ENCODE measurements at places on chromosomes 3 and 15. TPM values are rescaled to one million over a fixed set of nuclear protein-coding genes. Genes with fewer than 3 reads are reported as not detected.

Gene NEK10
- total RNA-seq: 0.98 TPM

Gene TLR9
- 0.42 TPM for total RNA-seq

GRCh38 chr3:49359623-49360022 is 1.5 kb upstream of the GPX1 start:
- DNase-seq: no peak

Gene CPNE4
- 0.46 TPM for total RNA-seq

GRCh38 chr3:71910108-71910507 is 125.2 kb upstream of the PROK2 start:
- DNase-seq: no peak

DNA sequence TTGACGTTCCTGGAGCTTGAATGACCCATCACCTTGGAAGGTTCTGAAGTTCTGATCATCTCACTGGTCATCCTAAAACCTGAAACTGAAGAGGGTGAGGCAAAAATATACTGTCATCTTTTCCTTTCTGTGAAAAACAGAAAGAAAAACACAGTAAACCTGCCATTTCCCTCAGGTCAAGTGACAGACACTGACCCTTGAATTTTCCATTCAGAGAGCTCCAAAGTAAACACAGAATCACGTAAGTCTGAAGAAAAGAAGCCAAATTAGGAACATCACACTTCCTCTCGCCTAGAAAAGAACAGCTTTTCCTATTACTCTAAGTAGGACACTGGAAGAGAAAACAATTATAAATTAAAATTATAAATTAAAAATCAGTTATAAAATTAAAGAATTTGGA is 78.7 kb upstream of the TGFBR2 start:
- no peak for DNase-seq

GRCh38 chr3:9986230-9986725 is 363 bp downstream of the EMC3 start:
- peak; percentile 36 for DNase-seq

- DNase-seq: no peak
Measured at GRCh38 chr15:79572691-79573404, 140.7 kb downstream of the MINAR1 start.

DNA sequence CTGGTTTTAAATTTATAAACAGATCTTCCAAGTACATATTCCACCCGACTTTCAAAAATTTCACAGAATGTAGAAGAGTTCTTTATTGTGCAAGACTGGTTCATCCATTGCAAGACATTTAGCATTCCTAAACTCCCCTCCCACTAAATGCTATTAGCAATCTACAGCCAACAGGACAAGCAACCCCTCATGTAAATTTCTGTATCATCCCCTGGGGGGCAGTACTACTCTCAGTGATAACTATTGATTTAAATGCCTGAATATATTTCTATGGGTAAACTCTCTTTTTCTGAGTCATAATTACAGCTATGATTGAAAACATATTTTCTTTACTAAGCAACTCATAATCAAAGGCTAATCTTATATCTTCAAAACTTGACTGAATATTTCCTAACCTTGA is 10.7 kb upstream of the SLC15A2 start:
- no peak for DNase-seq

- DNase-seq: no peak
Measured at GRCh38 chr3:198025644-198026043, 65.6 kb downstream of the LMLN start.

Gene IL17RD
- 2.7 TPM for total RNA-seq

- no peak for DNase-seq
Measured at GRCh38 chr3:41169023-41169422, 30.3 kb upstream of the CTNNB1 start.

GRCh38 chr15:83446904-83447709 is at the start of gene SH3GL3:
Gene SH3GL3, plus strand, starts transcription at chr15:83447341. Its CDS starts 193 bp downstream, at chr15:83447534.
- DNase-seq: peak; percentile 62

DNA sequence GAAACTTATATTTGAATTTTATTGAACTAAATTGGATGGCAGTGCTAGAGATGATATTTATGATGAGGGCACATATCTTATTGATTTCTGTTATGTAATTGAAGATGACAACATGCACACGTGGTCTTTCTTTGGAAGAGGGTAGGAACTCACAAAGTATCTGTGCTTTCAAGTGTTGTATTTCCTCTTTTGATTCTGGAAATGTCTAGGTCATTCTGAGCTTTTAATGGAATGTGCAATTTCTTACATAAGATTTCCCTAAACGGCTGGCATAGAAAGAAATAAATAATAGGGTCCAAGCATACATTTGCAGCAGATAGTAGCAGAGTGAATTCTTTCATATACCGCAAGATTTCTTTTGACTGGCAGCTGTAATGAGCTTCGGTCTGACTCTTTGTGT is 10.1 kb upstream of the GPR171 start:
- no peak for DNase-seq

Gene AADACL2
- 0.11 TPM for total RNA-seq

DNA sequence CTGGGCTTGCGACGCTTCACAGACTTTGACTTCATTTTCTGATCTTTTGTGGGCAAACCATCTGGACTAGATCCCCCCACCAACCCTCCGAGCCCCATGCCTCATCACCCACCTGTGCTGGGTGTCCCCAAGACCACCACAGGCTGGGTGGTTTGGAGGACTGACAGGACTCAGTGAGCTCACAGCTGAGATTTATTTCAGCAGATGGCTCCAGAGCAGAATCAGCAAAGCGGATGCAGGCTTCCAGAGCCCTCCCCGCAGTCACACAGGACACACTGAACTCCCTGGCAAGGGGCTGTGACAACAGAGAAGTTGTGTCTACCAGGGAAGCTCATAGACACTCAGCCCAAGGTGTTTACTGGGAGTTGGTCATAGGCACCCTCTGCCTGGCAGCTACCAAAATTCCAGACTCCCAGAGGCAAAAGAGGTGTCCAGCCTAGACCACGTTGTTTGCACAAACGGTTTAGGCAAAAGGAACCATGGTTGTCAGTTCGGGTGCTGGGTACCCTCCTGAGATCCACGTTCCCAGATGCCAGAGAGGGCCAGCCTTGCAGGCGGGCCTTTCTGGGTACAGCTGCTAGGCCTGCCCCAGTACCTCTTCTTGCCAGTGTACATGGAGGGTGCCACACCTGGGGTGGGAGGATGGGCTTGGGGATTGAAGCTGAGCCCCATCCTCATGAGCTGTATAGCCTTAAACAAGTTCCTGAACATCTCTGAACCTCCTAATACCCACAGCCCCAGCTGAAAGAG is 170.3 kb downstream of the NSMCE3 start:
- no peak for DNase-seq

- DNase-seq: no peak
Measured at GRCh38 chr15:26449291-26449690, 323.6 kb downstream of the GABRB3 start.

DNA sequence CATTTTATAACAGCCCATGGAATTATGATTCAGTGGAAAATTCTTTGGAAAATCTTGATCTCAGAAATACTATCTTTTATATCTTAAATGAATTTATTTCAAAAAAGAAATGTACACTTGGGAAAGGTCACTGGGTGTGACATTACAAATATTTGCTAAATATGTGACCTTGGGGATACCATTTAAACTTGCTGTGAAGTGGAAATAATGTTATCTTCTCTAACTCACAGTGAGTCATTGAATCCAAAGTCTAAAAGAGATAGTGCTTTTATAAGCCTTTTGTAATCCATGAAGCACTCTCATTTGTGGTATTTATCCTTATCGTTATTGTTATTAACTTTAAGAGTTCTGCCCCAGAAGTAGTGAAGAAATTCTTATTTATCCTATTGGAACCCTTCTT is 289.8 kb upstream of the SEMA6D start:
- DNase-seq: no peak

Gene MUC13
- total RNA-seq: 1,021 TPM

GRCh38 chr3:21835264-21835663 is 84.3 kb upstream of the ZNF385D start:
- DNase-seq: no peak

Gene SLC9C1
- total RNA-seq: 0.45 TPM

DNA sequence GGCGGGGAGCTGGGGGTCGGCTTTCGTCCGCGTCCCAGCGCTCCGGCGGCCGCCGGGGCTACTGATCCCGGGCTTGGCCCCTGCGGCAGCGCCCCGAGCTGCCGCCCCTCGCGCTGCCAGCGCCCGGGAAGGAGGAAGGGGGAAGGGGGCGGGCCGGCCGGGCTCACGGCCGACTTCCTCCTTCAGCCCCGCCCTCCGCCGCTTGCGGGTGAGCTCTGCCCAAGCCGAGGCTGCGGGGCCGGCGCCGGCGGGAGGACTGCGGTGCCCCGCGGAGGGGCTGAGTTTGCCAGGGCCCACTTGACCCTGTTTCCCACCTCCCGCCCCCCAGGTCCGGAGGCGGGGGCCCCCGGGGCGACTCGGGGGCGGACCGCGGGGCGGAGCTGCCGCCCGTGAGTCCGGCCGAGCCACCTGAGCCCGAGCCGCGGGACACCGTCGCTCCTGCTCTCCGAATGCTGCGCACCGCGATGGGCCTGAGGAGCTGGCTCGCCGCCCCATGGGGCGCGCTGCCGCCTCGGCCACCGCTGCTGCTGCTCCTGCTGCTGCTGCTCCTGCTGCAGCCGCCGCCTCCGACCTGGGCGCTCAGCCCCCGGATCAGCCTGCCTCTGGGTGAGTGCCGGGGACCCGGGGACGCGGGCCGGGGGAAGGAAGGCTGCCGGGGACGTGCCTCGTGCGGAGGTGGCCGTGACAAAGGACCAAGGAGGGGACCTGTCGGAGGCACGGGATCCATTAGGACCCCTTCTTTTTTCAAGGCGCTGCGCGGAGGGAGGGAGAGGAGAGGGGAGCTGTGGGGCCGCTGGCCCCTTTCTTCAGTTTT is at the start of gene SEMA4B:
TSS of gene SEMA4B (plus strand) at position 201 of the 814 bp plus-strand sequence. CDS start at position 450, 249 bp downstream.
- peak; percentile 75 for DNase-seq

GRCh38 chr3:134018850-134019249 is 10.9 kb downstream of the SLCO2A1 start:
- DNase-seq: no peak

DNA sequence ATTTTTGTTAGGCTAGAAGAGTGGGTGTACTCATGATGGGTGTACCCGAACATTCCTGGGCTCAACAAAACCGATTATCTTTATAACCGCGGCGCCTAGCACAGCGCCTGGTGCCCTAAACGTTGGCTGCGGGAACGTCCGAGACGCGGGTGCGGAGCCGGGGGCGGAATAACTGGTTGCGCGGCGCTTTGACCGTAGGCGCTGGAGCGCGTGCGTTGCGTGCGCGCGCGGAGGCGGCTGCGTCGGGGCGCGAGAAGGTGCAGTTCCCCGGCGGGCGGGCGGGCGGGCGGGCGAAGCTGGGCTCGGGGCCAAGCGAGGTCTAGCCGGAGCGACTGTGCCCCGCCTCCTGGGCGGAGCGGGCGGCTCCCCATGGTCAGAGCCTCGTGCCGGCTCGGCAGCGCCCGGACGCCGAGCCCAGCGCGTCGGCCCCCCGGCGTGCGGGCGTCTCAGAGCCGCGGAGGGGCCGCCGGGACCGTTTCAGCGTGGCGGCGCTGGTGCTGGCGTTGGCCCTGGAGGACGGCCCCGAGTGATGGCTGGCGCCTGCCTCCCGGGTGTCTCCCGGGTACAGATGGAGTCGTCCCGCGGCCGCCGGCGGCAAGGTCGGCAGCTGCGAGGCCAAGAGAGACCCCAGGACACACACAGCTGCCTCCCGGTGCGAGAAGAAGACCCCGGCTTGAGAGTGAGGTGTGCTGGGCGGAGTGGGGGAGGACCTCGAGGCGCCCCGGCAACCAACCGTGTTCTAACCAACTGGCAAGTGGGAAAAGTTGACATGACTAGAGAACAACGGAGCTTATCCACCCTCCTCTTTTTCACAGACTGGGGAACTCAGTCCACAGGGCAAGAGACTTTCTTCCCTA is at the start of gene PLAAT1:
TSS of gene PLAAT1 (plus strand) at position 373 of the 857 bp plus-strand sequence. CDS start 14,429 bp downstream, outside the sequence.
- peak; percentile 71 for DNase-seq

- no peak for DNase-seq
Measured at GRCh38 chr3:174325834-174326700, 533.1 kb upstream of the NAALADL2 start.

DNA sequence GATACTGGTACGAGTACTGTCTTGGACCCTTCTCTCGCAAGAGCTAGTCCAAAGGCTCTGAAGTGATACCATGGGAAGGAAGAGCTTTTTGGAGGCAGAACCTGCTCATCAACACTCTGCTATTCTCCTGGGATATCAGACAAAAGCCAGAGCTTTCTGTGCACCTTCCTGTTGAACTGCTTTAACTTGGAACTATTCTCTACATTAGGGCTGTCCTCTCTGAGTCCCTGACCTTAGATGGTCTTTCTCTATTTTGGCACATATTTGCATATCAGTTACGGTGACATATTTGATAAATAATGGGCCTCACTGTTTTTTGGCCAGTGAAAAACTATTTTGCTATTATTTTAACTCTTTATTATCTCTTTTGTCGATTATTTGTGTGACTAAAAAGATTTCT is 146.9 kb downstream of the TIGIT start:
- no peak for DNase-seq

GRCh38 chr3:196440041-196440537 is 7.9 kb upstream of the UBXN7 start:
- DNase-seq: no peak

DNA sequence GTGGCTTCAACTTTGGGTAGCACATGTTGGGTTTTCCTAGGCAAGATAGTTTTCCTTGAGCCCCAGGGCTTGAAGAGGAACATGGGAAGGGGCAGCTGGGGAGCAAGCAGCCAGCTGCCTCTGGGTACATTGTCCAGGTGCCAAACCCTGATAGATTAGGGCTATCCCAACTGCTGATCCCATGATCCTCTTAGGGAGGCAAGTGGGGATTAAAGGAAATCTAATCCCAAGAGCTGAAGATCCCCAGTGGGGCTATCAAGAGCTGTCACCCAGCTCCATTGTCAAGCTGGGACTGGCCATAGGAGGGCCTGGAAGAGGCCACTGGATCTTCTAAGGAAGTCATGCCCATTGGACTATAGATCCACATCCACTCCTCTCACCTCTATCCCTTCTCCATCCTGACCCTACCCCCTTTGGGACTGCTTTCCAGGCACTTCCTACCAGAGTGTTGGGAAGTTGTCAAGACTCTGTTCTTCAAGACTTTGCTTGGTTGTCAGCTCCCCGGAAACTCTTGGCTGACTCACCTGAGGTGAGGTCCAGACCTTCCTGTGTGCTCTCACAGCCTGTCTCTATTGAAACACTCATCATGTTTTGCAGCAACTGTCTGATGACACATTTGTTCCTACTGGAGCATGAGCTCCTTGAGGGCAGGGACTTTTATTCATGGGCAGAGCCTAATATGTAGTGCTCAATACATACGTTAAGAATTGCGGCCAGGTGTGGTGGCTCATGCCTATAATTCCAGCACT is 5.9 kb downstream of the CAMK2N2 start:
- no peak for DNase-seq

DNA sequence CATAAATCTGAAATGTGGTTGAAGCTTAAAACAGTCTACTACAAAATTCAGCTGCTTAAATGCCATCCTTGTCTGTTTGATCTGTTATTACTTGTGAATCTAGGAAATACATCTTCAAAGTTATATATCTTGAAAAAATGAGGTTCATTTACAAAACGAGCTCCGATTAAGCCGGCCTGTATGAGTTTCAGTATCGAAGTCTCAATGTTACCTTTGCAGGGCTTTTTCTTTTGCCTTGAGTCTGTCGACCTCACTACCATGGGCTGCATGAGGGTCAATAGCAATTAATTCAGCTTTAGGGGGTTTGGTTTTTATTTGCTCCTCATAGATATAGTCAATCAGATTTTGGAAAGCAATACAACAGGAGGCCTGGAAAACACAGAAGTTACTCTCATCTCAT is 23.2 kb downstream of the ERICH6 start:
- no peak for DNase-seq
